ENCODE measurements at places on chromosomes 1 and 21.

GRCh38 chr1:181086926-181087325, 1.6 kb upstream of the IER5 start:
- no peak for DNase-seq

- DNase-seq = peak; percentile 50
Observed at GRCh38 chr1:15994590-15995351, 9.3 kb upstream of the SRARP start.

DNA sequence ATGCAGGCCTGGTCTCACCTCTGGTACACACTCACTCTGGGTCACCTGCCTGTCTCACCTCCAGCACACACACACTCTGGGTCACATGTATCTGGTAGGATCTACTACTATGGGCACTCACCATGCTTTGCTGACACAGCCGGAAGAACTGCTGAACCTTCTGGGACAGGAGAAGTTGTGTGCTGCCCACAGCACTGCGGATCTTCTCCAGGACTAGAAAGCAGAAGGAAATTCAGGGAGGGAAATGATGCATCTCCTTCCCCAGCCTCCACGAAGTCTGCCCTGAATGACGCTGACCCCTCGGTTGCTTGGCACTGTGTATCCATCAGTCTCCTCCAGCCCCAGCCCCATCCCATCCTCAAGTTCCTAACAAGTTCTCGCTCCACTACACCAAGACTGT, 7.9 kb upstream of the SMIM12 start:
- DNase-seq = no peak

- DNase-seq = peak; percentile 11
Observed at GRCh38 chr1:165114022-165114888, 242.3 kb downstream of the LMX1A start.

GRCh38 chr1:93623436-93623835, 58.2 kb downstream of the BCAR3 start:
- DNase-seq = no peak

GRCh38 chr1:208336137-208336518, 91.9 kb upstream of the PLXNA2 start:
- no peak for DNase-seq

DNA sequence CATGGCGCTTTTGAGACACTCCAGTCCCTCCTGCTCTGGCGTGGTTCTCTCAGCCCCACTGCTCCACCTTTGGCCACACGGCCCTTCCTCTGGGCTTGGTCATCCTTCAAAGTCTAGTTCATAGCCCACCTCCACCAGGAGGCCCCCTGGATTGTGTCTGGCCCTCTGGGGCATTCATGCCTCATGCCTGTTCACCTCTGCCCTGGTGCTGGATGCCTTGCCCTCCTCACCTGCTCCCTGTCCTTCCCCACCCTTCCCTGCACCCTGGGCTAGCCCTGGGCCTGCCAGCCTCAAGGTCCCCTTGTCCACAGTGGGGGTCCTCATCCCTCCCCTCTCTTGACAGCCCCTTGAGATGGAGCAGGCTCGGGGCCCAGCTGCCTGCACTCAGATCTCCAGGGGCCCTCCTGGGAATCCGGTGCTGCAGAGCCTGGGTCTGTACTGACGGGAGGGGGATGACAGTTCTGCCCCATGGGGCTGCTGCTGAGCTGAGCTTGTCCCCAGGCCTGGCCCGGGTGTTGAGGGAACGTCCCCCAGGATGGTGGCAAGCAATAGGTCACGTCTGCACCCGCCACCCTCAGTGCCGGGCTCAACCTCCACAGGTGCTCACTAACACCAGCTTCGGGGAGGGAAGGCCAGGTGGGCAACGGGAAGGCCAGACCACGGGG, 18.4 kb downstream of the PRXL2B start:
- no peak for DNase-seq

DNA sequence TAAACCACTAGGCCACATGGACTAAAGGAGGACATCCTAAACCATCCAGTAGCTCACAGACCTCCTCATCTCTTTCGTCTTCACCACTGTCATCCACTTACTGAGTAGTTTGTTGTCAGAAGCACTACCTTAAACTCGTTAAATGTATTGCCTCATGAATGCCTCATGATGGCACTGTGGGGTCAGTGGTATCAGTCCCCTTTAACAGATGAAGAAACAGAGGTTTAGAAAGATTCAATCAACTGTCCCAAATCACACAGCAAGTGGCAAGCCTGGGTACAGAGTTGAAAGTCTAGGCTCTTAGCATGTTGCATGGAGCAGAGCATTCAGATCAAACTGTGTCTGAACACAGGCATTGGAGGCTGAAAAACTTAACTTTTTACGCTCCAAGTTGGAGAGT, 183.6 kb upstream of the KIAA0040 start:
- peak; percentile 73 for DNase-seq

DNA sequence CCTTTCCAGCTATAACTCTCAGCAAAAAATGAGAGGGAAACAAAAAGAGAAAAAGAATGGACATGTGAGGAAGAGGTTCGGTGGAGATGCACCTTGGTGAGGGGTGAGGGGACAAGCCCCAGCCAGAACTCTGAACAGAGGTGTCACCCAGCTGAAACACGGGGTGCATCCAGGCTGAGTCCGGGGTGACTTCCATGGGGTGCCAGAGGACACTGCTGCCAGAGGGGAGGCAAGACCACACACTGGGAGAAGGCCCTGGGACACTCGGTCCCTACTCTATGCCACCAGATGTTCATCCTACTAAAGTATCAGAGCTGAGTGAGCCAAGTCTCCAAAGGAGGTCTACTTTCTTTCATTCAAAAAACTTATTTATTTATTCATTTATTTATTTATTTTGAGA, 36.1 kb upstream of the PPP1R15B start:
- no peak for DNase-seq

- DNase-seq = no peak
Observed at GRCh38 chr21:17598437-17598836, 14.3 kb downstream of the BTG3 start.

GRCh38 chr1:101360506-101360905, 123.7 kb downstream of the S1PR1 start:
- DNase-seq = no peak

- no peak for DNase-seq
Observed at GRCh38 chr1:178057141-178057765, 36.7 kb upstream of the RASAL2 start.

- DNase-seq = no peak
Observed at GRCh38 chr1:115141145-115141454, 51.8 kb upstream of the TSPAN2 start.

DNA sequence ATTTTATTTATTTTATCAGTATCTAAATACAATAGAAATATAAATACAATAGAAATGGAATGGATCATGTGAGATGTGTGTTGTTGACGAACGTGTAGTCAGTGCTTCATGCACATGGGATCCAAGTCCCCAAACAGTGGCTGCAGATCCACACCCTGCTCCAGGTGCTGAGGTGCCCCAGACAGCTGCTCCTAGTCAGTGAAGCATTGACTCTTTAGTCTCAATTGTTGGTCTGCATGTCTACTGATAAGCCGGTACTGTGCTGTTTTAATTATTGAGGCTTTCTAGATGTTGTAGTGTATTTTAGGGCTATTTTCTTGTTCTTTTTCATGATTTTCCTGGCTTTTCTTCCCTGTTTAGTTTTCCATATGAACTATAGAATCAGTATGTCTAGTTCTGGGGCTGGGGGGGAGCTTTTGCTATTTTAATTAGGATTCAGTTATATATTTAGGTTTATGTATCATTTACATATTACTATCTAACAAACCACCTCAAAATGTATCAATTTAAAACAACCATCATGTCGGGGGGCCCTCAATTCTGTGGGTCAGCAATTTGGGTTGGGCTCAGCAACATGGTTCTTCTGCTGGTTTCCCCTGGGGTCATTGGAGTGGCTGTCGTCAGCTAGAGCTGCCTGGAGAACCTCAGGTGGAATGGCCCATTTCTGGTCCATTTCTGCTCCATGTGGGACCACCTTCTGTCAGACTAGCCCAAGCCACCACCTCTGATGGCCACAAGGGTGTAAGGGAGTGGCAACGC, 63.2 kb upstream of the TRAPPC10 start:
- DNase-seq = no peak

DNA sequence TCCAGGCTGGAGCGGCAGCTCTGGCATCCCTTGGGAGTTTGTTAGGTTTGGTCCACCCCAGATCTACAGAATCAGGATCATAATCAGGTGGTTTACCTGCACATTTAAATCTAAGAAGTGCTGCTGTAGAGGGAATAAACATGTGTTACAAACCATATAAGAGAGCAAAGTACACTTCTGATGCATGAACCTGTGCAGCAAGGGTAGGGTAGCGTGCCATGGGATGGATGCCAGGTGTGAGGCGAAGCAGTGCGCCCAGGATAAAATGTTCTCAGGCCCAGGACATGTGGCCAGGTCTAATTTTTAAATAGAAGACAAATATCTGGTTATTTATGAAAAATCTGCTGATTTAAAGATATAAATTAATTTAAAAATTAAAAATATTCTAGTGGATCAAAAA, 308.8 kb upstream of the USP24 start:
- DNase-seq = no peak

DNA sequence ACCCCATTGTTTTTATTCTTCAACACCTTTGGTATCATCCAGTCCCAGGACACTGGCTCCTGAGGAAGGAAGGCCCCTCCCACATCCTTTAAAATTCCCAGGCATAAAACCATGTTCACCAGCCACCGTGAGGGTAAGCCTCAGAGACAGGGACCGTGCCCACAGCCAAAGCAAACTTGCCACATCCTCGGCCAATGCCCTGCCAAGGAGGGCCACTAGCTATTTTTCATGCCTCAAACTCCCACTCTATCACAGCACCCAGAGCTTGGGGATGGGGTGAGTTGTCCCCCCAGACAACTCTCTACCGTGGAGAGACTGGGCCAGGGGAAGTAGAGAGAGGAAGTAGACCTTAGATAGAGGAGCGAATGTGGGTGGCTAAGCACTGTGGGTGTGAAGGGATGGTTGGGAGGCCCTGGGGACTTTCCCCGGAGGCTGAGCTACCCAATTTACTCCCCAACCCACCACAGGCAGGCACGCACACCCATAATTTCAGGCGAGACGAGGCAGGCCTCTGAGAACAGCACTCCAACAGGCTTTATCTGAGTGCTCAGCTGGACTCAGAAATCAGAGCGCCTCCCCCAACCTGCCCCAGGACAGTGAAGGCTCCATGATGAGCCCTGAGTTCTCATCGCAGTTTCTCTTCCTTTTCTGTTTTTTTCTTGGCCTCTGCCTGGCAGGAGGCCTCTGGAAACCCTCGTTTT, 15.9 kb upstream of the BTG2 start:
- peak; percentile 58 for DNase-seq

- no peak for DNase-seq
Observed at GRCh38 chr21:26077521-26077920, 93.0 kb downstream of the APP start.

- no peak for DNase-seq
Observed at GRCh38 chr1:16421201-16421600, 16.0 kb downstream of the SPATA21 start.

DNA sequence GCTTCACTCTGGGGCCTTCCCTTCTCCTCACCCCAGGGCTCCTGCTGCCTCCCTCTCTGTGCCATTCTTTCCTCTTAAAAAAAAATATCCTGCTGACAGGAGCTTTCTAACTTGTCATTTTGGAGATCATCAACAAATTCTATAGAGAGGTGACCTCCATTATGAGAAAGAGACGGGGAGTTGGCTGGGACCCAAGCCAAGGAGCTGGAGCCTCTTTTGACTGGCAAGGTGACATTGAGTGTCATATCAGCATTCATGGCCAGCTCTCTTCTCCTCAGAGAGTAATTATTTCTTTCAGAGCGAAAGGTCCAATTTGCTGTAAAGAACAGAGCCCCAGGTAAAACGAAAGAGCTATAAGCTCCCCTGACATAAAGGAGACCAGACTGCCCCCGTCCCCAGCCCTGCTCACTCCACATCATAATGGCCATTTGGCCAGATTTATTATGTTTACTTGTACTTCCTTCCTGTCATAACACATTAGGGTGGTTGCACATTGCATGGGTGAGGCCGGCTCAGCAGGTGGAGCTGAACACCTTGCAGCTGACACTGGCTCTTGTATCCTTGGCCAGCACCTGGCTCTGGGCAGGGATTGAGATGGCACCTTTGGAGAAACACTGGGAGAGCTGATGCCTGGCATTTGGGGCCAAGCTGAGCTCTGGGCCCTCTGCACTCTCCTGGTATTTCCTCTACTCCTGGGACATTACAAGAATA, 404.0 kb upstream of the VAMP3 start:
- no peak for DNase-seq

- DNase-seq = no peak
Observed at GRCh38 chr1:17607644-17608581, 68.4 kb downstream of the ARHGEF10L start.

GRCh38 chr1:25182629-25183028, 49.7 kb downstream of the SYF2 start:
- no peak for DNase-seq

DNA sequence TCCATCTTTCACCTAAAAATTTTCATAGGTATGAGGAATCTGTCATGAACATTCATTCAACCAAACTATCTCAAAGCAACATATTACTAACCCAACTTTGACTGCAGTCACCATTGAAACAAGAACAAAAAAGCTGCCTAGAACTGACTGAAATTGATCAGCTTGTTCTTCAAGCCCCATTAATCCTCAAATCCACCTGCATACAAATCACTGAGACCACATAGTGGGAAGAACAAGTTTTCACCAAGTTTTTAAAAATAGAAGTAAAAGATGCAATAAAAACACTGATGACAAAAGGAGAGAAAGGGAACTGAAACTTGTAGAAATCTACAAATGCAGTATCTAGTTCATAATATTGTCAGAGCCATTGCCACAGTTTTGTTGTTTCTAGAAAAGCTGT, 6.1 kb downstream of the SORT1 start:
- no peak for DNase-seq

GRCh38 chr21:34988139-34988538, 61.0 kb downstream of the RUNX1 start:
- no peak for DNase-seq
